Smooth muscle cell of bladder (primary cell): ENCODE measurements at places on chromosomes 13 and 19. TPM values are rescaled to one million over a fixed set of nuclear protein-coding genes. Genes with fewer than 3 reads are reported as not detected.

The PEG3 gene
- total RNA-seq: 0.55 and 0.85 TPM in 2 replicates

The SUCLA2 gene
- total RNA-seq: 42.2 and 47.8 TPM in 2 replicates

The HSPB6 gene
- total RNA-seq: 50.3 and 88.4 TPM in 2 replicates

The CRLF1 gene
- 28.7 and 60.3 TPM in 2 replicates for total RNA-seq
